Esophagus muscularis mucosa (tissue), 4 donors: ENCODE measurements at places on chromosomes 11 and 22. TPM values are rescaled to one million over a fixed set of nuclear protein-coding genes. Genes with fewer than 3 reads are reported as not detected.
A peak's percentile ranks its signal among the peaks of the same experiment; 100 is the strongest.

- peaks cover 13% of the 10 kb centered on the region for H3K4me1 ChIP-seq
- H3K4me3 ChIP-seq = no peak overlapping the region
- DNase-seq = no peak
- H3K36me3 ChIP-seq = no peaks in the 10 kb centered on the region
- H3K27ac ChIP-seq = no peak overlapping the region
- H3K27me3 ChIP-seq = no peaks in the 10 kb centered on the region
These were observed 132.4 kb downstream of the PLEKHA7 start for GRCh38 chr11:16881766-16882165.

DNA sequence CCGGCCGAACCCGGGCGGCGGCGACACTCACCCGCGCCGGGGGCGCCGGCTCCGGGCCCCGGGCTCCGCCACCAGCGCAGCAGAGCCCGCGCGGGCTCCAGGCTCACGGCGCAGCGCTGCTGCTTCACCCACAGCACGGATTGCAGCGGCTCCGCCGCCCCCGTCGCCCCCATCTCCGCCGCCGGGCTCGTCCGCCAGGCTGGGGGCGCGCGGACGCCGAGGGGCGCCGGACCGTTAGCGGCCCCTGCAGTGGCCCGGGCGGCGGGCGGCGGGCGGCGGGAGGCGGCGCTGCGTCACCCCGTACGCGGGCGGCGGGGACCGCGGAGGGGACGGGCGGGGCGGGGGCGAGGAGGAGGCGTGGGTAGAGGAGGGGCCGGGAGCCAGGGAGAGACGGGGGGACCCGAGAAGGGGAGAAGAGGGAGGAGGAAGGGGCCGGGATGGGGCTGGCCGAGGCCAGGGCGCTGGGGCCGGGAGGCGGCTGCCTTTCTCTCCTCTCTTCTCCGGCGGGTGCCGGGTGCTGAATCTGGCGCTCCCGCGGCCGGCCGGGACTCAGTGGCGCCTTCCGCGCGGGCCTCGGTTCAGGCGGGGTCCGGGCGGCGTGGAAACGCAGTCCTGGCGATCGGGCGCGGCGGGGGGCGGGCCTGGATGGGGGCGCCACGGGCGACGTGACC, at the start of gene CERK:
CERK (minus strand) TSS at position 277 of the 671 bp plus-strand sequence; CDS start at position 173, 104 bp downstream.
- peak; percentile 94 for DNase-seq
- peaks cover 65% of the 10 kb centered on the region for H3K4me1 ChIP-seq
- peak within 1 kb of the TSS; percentile 97 for H3K27ac ChIP-seq
- H3K27me3 ChIP-seq = no peaks in the 10 kb centered on the region
- peak within 1 kb of the TSS; percentile 99 for H3K4me3 ChIP-seq

DNA sequence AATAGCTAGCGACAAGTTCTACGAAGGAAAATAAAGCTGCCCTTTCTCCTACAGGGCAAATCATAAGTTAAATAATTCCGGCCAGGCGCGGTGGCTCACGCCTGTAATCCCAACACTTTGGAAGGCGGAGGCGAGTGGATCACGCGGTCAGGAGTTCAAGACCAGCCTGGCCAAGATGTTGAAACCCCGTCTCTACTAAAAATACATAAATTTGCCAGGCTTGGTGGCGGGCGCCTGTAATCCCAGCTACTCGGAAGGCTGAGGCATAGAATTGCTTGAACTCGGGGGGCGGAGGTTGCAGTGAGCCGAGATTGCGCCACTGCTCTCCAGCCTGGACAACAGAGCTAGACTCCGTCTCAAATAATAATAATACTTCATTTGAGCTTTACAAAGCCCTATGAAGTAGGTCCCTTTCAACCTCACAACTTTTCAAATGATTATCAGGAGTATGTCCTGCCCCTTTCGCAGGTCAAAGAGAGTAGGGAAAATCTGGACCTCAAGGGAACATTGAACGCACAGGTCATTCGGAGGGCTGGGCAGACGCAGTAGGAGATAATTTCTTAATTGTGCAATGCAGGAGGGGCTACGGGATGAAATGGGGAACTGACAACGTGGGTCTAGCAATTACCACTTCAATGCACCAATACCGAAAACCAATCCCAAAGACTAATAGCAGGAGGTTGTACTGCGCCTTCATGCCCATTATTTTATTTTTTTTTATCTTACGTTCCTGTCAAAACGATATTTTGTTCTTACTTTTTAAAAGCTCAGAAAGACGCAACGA, 590 bp downstream of the COMMD9 start:
- H3K27me3 ChIP-seq = no peaks in the 10 kb centered on the region
- peaks cover 15% of the 10 kb centered on the region for H3K4me1 ChIP-seq
- H3K27ac ChIP-seq = peak overlapping the region; percentile 42
- H3K36me3 ChIP-seq = no peaks in the 10 kb centered on the region

DNA sequence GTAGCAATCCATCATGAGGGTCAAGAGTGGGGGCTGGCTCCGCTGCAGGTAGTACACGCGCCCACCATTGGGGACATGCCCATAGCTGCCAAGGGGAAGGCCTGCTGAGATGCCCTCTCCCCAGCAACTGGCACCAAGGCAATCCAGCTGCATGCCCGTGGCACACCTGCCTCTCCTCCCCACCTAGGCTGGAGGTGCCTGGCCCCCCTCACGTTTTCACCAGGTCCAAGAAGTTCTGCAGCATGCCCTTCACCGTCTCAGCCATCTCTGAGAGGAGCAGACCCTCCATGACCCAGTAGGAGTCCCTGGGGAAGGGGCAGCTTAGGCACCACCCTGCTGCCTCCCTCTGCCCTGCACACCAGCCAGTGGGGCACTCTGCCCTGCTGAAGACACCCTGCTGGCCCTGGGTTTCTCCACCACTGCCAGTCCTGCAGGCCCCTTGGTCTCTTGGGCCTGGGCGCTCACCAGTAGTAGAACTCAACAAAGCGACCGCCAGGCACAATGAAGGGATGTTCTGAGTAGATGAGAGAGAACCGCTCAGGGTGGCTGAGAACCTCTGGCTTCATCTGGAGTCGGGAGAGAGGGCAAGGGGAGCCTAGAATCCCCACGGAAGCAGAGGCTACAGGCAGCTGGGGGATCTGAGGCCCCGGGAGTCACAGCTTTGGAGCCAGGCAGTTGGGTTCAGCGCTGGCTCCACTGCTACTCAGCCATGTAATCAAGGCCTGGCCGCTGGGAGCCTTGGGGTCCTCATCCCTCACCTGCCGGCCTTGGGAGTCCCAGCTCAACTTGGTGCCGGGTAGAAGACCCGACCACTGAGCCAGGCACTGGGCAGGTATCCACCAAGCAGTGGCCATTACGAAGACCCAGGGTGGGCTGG, 17.8 kb downstream of the TREH start:
- H3K4me1 ChIP-seq = peaks cover 10% of the 10 kb centered on the region
- H3K27ac ChIP-seq = no peak overlapping the region
- H3K36me3 ChIP-seq = peaks cover 14% of the 10 kb centered on the region

GRCh38 chr11:108568195-108568858, 25.2 kb downstream of the EXPH5 start:
- no peaks in the 10 kb centered on the region for H3K36me3 ChIP-seq
- DNase-seq = no peak
- H3K4me3 ChIP-seq = no peak overlapping the region
- H3K27ac ChIP-seq = no peak overlapping the region

DNA sequence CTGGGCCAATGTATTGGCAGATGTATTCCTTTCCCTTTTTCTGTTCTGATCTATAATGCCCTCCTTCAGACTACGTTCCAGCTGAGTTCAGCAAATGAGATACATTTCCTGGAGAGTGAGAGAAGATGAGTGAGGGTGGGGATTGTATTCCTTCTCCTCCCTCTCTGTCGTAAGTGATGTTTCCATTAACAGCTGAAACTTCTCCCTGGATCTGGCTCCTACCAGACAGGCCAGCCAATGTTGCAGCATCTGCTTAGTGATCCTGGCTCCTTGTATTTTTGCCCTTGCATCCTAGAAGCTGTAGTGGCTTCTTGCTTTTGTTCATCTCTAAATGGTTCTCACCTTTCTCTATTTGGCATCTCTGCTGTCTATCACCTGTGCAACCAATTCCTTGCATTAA, 48.2 kb upstream of the MTMR2 start:
- no peaks in the 10 kb centered on the region for H3K27me3 ChIP-seq
- H3K4me1 ChIP-seq = no peaks in the 10 kb centered on the region
- H3K36me3 ChIP-seq = no peaks in the 10 kb centered on the region
- no peak overlapping the region for H3K27ac ChIP-seq
- DNase-seq = no peak

DNA sequence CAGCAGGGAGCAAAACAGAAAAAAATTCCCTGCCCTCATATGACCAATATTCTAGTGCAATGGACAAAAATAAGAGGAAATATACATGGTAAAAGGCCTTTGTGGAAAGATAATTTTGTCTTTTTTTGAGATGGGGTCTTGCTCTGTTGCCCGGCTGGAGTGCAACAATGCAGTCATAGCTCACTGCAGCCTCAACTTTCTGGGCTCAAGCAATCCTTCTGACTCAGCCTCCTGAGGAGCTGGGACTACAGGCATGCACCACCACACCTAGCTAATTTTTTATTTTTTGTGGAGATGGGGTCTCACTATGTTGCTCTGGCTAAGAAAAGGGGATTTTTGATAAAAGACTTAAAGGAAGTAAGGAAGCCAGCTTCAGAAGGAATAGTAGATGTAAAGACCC, 25.7 kb upstream of the DDX10 start:
- DNase-seq = no peak
- no peaks in the 10 kb centered on the region for H3K4me1 ChIP-seq
- H3K27ac ChIP-seq = no peak overlapping the region
- no peaks in the 10 kb centered on the region for H3K27me3 ChIP-seq
- H3K4me3 ChIP-seq = no peak overlapping the region

- no peak overlapping the region for H3K4me3 ChIP-seq
- H3K27ac ChIP-seq = no peak overlapping the region
- H3K4me1 ChIP-seq = no peaks in the 10 kb centered on the region
- no peaks in the 10 kb centered on the region for H3K36me3 ChIP-seq
- H3K27me3 ChIP-seq = no peaks in the 10 kb centered on the region
These were observed 113.6 kb downstream of the VPREB1 start for GRCh38 chr22:22358152-22358551.

GRCh38 chr22:30425616-30426387, at the start of gene MTFP1:
TSS of gene MTFP1 (plus strand) at chr22:30425768. CDS start at chr22:30425880, 112 bp downstream.
- H3K27ac ChIP-seq = peak within 1 kb of the TSS; percentile 94
- peaks cover 37% of the 10 kb centered on the region for H3K4me1 ChIP-seq
- H3K4me3 ChIP-seq = peak within 1 kb of the TSS; percentile 66
- no peaks in the 10 kb centered on the region for H3K27me3 ChIP-seq
- no peaks in the 10 kb centered on the region for H3K36me3 ChIP-seq

GRCh38 chr11:119982517-119983239, 155.2 kb downstream of the TRIM29 start:
- H3K4me1 ChIP-seq = no peaks in the 10 kb centered on the region
- no peaks in the 10 kb centered on the region for H3K36me3 ChIP-seq
- H3K27ac ChIP-seq = no peak overlapping the region
- H3K27me3 ChIP-seq = no peaks in the 10 kb centered on the region

GRCh38 chr11:77510851-77511250, 37.0 kb upstream of the PAK1 start:
- H3K36me3 ChIP-seq = no peaks in the 10 kb centered on the region
- H3K27me3 ChIP-seq = no peaks in the 10 kb centered on the region
- H3K4me3 ChIP-seq = no peak overlapping the region
- no peak overlapping the region for H3K27ac ChIP-seq
- no peaks in the 10 kb centered on the region for H3K4me1 ChIP-seq
- no peak for DNase-seq

- H3K4me1 ChIP-seq = no peaks in the 10 kb centered on the region
- no peak overlapping the region for H3K27ac ChIP-seq
- DNase-seq = no peak
- no peaks in the 10 kb centered on the region for H3K27me3 ChIP-seq
- no peaks in the 10 kb centered on the region for H3K36me3 ChIP-seq
These were observed 57.1 kb upstream of the PSMA1 start for GRCh38 chr11:14577292-14577691.

- H3K4me3 ChIP-seq = peak overlapping the region; percentile 18
- no peaks in the 10 kb centered on the region for H3K36me3 ChIP-seq
- peak overlapping the region; percentile 99 for H3K27ac ChIP-seq
- no peaks in the 10 kb centered on the region for H3K27me3 ChIP-seq
- DNase-seq = peak; percentile 74
These were observed 32.2 kb downstream of the PARVA start for GRCh38 chr11:12409621-12410005.

GRCh38 chr11:113977071-113977490, 2.2 kb downstream of the HTR3A start:
- no peaks in the 10 kb centered on the region for H3K36me3 ChIP-seq
- no peaks in the 10 kb centered on the region for H3K27me3 ChIP-seq
- H3K4me1 ChIP-seq = peaks cover 7% of the 10 kb centered on the region
- H3K27ac ChIP-seq = no peak overlapping the region
- no peak overlapping the region for H3K4me3 ChIP-seq

- no peaks in the 10 kb centered on the region for H3K36me3 ChIP-seq
- H3K4me3 ChIP-seq = no peak overlapping the region
- H3K4me1 ChIP-seq = no peaks in the 10 kb centered on the region
- H3K27ac ChIP-seq = no peak overlapping the region
- H3K27me3 ChIP-seq = no peaks in the 10 kb centered on the region
These were observed 14.0 kb downstream of the CFAP300 start for GRCh38 chr11:102061276-102061675.

- no peaks in the 10 kb centered on the region for H3K27me3 ChIP-seq
- no peak overlapping the region for H3K27ac ChIP-seq
- no peak overlapping the region for H3K4me3 ChIP-seq
- no peaks in the 10 kb centered on the region for H3K4me1 ChIP-seq
- DNase-seq = no peak
These were observed 29.9 kb downstream of the CWF19L2 start for GRCh38 chr11:107427569-107428180.

- H3K27me3 ChIP-seq = no peaks in the 10 kb centered on the region
- DNase-seq = no peak
- H3K4me3 ChIP-seq = peak overlapping the region; percentile 90
- H3K36me3 ChIP-seq = peaks cover 25% of the 10 kb centered on the region
These were observed 2.0 kb downstream of the MYH9 start for GRCh38 chr22:36385491-36386350.

FBLN1 gene
- 355 TPM for total RNA-seq

ST14 gene
- 2.9 TPM for total RNA-seq

SCO2 gene
- 5.1 TPM for total RNA-seq

GAL gene
- total RNA-seq = 10.2 TPM

KCNJ11 gene
- 2.5 TPM for total RNA-seq

PTPRCAP gene
- total RNA-seq = 2.7 TPM

NFRKB gene
- 15.0 TPM for total RNA-seq
